ENCODE measurements at places on chromosomes 13 and 19. TPM values are rescaled to one million over a fixed set of nuclear protein-coding genes. Genes with fewer than 3 reads are reported as not detected.

ANKLE1 gene
- total RNA-seq = 0.18 TPM

ICAM4 gene
- 1.9 TPM for total RNA-seq

ZNF382 gene
- 1.8 TPM for total RNA-seq

RTBDN gene
- not detected for total RNA-seq

CCL25 gene
- total RNA-seq = not detected

ADGRE3 gene
- total RNA-seq = not detected

ZNF714 gene
- 2.2 TPM for total RNA-seq

DACT3 gene
- 9.7 TPM for total RNA-seq

MCEMP1 gene
- total RNA-seq = not detected

TNFRSF19 gene
- total RNA-seq = 14.0 TPM

ZNF730 gene
- not detected for total RNA-seq

LTBP4 gene
- total RNA-seq = 1,027 TPM

QPCTL gene
- 7.3 TPM for total RNA-seq

PIAS4 gene
- 9.3 TPM for total RNA-seq

CD37 gene
- total RNA-seq = 30.3 TPM

ZNF729 gene
- total RNA-seq = not detected

OR7D4 gene
- not detected for total RNA-seq

GPR108 gene
- 28.1 TPM for total RNA-seq

VSTM2B gene
- total RNA-seq = not detected

SYCN gene
- not detected for total RNA-seq

ZNF837 gene
- total RNA-seq = 8.5 TPM

FCGBP gene
- 317 TPM for total RNA-seq

HSPBP1 gene
- 14.9 TPM for total RNA-seq

CGB1 gene
- not detected for total RNA-seq

ZNF135 gene
- 6.8 TPM for total RNA-seq

ZNF723 gene
- total RNA-seq = not detected

DCLK1 gene
- 5.2 TPM for total RNA-seq

IQCN gene
- total RNA-seq = not detected

GPR12 gene
- not detected for total RNA-seq
